ENCODE measurements at places on chromosomes 1 and 21.

DNA sequence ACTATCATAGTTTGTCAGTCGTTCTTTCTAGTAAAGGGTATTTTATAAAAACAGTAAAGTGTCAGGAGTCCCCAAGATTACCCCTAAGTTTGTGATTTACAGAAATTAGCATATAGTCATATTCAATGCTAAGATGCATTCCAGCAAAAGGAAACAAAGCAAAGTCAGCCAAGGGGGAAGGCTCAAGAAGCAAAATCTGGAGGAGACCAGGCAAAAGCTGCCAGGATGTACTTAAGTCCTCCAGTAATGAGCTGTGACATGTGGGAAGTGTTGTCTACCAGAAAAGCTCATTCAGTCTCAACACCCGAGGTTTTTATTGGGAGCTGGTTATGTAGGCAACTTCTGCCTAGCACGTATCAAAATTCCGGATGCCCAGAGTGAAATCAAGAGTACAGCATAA is 373.4 kb upstream of the TMPRSS15 start:
- DNase-seq = no peak

DNA sequence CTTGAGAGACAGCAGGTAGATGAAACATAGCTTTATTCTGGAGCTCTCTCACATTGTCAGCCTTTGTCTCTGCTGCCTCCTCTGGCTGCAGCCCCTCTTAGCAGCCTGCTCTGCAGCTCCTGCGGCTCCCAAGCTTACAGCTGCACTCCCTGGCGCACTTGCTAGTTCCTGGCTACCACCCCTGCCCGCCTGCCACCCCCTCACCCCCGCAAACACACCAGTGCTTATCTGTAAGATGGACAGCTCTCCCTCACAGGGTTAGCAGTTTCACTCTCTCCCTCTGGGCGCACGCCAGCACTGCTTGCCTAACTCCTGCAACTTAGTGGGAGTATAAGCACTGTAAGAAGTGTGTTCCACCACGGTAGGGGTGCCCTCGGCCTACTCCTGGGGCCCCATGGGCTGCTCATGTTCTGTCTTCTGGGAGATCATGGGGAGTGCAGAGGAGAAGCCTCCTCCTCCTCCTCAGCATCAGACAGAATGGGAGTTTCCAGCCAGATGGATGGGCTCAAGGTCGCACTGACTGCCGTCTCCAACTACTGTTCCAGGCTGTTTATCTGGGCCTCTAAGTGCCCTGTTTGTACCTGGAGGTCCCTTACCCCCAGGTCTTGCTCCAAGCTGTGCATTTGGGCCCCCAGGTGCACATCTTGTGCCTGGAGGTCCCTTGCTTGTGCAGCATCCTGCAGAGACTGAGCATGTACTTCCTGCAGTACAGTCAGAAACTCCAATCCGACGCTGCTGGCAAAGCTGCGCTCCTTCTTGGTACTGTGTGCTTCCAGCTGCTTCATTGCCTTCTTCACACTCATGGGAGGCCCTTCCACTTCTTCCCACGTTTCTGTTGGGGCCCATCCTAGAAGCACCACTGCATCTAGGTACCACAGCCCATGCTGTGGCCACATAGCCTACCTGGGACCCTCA is 1388.1 kb downstream of the AMY1C start:
- DNase-seq = no peak

DNA sequence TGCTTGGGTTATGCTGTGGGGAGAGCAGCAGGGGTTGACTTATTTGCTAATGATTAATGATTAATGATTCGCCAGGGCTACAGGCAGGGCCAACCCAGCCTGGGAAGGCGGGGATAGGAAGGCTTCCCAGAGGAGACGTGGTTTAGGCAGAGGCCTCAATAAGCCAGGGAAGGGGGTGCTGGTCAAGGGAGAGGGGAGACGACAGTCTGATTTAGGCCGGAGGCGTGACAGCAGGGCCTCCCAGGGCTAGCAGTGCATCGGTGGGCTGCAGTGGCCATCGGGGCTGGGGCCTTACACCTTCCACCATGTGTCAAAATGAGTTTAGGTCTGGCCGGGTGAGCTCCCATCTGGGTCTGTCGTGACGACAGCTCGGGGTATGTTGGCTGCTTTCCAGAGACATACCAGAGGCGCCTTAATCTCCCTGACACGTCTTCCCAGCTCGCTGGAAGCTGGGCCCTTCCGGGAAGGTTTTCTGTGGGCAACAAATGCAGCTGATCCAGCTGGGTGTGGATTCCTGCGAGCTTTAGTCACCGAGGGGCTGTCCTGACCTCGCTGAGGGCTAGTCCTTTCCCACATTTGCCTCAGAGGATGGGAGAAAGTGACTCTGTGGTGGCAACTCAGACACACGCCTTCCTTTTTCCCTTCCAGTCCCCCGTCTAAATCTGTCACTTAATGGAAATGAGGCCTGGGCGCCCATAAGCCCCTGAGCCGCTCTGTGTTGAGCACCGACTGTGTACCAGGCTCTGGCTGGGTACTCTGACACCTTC is 3.7 kb upstream of the SLC1A7 start:
- DNase-seq = no peak

DNA sequence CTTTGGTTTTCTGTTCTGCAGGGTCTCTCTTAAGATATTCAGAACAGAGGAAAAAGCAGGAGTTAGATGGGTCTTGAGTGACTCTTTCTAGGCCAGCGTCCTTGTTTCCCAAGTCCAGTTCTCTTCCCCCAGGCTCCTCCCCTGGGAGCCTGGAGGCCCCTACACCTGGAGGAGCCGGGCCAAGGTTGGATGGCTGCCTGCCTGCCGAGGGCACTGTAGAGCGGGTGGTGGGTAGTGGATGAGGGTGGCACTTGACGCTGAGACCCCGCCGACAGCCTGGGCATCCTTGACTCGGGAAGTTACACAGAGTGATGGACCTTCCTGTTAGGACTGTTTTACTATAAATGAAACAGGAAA is 17.4 kb upstream of the KANK4 start:
- DNase-seq = no peak

DNA sequence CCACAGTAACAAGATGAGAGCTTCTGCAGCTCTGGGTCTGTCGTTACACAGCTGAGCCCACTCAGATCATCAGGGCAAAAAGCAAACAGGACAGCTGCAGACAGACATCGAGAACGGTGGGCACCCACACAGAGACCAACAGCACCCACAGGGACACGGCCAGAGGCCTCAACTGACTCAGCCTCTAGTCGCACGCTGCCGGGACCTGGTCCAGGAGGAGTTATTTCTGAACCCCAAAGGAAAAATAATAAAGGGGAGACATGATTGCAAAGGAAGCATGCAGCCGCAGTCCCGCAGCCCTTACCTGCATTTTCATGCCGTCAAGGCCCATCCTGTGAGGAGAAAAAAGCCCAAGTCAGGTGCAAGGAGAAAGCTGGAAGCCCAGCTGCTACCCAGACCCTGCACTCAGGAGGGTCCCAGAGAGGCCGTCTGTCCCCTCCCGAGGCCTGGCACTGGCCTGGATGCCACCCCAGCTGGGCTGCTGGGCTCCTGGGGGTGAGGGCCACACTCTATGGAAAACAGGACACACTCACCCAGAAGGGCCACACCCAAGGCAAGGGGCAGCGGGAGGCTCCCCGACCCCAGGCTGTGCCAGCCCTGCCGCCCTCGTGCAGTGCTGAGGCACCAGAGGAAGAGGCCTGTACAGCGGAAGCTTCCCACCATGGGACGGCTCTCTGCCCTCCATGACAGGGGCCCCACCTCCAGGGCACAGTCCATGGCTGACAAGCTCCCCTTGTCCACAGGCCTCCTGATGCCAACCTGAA is 15.7 kb downstream of the LSS start:
- DNase-seq = no peak

- no peak for DNase-seq
These were observed 32.3 kb downstream of the FMO1 start for GRCh38 chr1:171280599-171280998.

- no peak for DNase-seq
These were observed 9.5 kb downstream of the EYA3 start for GRCh38 chr1:28078680-28079626.

- no peak for DNase-seq
These were observed 122.4 kb downstream of the LIPI start for GRCh38 chr21:14088391-14088790.

DNA sequence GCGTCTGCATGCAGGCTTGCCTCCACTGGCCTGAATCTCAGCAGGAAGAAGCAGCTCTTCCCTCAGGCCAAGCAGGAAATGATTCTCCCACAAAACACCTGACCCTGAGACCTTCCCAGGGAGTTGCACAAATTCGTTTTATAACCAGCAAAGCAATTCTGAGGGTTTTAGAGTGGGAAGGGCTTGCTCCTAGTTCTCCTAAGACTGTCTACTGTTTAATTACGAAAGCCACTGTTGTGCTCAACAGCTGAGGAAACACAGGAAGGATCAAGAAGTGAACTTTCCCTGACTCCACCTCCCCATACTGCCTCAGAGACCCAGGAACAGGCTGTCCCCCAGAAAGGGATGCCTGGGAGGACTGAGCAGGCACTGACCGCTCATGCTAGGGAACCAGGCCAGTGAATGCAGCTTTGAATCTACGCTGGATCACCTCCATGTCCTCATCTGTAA is 37.0 kb upstream of the PUM1 start:
- DNase-seq = no peak

Data from T-cell (primary cell).